ENCODE measurements at places on chromosomes 1 and 21.

DNA sequence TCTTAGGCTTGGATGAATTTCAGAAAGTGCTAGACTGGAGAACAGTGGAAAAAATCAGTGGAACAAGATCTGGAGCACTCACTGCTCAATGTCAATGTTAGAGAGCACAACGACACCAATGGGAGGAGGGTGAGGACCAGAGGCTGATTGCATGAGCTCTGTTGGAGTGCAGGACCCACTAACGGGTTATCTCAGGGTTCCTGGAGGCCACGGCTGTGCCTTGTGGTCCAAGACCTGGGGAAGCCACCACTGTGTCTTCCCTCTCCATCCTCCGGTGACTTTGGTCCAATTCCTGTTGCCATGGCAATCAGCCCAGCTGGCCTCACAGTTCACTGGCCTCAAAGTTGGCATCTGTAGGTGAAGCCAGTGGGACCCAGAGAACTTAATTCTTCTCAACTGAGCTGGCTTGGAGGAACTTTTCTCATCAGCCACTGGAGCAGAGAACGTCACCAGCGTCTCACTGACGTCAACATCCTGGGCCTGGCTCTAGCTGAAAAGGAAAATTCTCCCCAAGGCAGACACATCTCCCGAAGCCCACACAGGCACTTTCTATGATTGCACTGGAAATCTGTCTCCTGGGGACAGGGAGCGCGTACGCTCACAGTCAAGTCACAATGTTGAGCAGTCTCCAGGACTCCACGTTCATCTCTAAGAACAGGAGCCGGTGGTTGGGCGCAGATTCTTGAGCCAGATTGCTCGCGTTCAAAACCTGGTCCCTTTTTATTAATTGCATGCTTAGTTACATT is 21.9 kb upstream of the GPR157 start:
- DNase-seq = no peak

DNA sequence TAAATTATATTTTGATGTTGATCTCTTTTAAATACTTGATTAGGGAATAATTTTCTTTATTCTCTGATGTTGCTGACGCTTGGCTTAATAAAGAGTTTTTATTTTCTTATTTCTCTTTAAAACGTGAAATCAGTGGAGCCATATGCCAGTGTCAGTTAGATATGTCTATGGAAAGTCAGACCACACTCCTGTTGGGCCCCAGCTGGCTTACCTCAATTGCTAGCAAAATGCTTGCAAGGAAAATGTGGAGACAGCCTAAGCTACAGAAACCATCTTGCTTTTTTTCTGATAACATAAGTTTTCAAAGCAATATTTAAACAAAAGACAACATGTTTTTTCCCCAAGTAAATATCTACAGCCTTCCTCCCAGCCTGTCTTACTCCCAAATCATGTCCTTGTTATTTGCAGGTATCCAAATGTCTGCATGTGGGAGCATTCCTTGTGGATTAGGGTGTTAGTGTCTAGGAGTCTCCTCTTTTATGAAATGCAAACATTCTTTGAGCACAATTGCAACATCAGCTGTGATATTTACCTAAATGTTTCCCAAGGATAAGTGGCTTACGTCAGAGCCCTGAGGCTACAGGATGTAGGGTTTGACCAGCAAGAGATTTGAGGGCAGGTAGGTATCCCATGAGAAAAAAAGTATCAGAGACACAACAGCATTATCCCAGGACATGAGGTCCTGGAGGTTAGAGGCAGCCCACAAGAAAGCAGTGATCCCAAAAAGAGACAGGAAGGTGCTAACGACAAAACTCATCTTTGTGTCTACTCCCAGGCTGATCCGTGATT is 117.2 kb upstream of the KCNJ15 start:
- no peak for DNase-seq

GRCh38 chr1:197696372-197696771 is 78.9 kb downstream of the DENND1B start:
- DNase-seq = no peak

DNA sequence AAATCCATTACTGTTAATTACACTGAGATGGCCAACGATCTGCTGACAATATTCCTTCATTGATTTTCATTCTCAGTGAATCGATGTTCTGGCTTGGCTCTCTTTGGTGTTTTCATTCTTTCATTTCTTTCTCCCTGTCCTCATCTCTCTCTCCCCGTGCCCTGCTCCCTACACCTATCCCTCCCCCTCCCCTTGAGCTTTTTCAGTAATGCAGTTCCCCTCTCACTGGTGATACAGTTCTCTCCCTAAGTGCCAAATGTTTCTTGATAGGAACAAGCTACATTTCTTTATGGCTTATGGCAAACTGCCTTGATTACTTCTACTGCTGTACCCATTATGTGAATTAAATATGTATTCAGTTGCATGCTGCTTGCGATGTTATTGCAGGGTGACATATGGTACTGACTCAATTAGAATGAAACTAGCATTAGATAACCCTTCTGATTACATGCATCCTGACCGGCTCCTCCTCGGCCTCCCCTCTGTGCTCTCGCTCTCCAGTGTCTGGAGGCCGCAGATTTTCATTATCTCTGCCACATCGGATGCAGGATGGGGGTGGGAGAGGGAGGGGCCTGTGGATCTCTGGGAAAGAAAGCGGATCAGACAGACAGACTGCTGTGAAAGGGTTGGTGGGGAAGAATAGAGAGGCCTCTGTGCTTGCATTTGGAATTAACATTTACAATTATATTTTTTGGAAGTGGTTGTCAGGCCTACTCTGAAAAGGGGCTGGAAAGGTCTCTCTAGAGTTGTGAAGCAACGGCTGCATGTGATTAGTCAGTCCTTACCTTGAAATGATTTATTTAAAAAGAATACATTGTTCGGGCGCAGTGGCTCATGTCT is 130.9 kb downstream of the PBX1 start:
- no peak for DNase-seq

DNA sequence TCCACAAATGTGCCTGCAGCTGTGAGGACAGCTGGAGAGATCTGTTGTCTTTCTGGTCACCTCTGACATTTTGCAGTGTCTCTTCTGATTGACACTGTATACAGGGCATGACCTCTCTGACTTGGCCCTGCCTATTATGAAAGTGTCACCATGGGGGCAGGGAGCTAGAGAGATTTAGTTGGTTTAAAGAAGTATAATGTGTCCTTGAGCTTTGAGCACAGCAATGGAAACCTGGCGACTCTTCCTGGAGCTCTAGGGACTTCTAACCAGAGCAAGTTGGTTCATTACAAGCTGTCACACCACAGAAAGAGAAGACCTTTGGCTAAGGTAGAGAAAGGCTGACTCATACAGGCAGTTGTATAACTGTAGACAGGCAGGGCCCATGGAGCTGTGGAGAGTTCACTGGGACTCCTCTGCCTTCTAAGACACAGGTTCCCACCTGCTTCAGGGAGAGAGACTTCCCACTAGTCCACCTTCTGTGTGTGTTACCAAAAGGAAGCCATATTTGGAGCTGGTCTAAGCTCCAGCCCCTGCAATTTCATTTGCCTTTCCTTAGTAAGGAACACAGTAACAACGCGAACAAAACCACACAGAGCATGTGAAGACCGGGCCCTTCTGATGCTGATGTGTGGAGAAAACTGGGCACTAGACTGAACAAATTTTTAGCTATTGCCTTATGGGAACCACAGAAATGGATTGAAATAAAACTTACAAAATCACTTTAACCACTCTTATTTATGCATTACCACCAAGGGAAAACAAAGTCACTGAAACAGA is 90.5 kb upstream of the ADAR start:
- no peak for DNase-seq

DNA sequence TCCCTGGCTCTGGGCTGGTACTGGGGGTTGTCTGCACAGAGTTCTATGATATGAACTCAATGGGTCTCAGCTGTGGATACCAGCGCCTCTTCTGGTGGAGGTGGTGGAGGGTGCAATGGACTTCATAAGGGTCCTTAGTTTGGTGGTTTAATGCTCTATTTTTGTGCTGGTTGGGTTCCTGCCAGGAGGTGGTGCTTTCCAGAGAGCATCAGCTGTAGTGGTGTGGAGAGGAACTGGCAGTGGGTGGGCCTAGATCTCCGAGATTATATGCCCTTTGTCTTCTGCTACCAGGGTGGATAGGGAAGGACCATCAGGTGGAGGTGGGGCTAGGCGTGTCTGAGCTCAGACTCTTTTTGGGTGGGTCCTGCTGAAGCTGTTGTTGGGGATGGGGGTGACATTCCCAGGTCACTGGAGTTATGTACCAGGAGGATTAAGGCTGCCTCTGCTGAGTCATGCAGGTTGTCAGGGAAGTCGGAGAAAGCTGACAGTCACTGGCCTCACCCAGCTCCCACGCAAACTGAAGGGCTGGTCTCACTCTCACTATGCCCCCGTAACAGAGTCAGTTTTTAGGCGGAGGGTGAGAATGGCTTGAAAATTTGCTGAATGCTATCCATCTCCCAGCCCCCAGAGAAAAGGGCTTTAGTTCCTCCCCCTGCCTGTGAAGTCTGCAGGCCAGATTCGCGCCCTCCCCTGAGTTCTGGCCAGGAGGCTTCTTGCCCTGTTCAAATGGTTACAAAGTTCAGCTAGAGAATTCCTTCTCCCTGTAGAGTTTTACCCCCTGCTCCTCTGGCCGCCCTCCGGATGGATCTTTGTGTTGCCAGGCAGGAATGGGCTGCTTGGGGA is 902.9 kb downstream of the LTN1 start:
- no peak for DNase-seq

- DNase-seq = no peak
Measured at GRCh38 chr1:100942304-100943046, 46.6 kb downstream of the SLC30A7 start.

GRCh38 chr1:199859491-199859933 is 168.0 kb upstream of the NR5A2 start:
- no peak for DNase-seq

GRCh38 chr1:32741413-32742198 is 39.0 kb upstream of the SYNC start:
- DNase-seq = no peak

DNA sequence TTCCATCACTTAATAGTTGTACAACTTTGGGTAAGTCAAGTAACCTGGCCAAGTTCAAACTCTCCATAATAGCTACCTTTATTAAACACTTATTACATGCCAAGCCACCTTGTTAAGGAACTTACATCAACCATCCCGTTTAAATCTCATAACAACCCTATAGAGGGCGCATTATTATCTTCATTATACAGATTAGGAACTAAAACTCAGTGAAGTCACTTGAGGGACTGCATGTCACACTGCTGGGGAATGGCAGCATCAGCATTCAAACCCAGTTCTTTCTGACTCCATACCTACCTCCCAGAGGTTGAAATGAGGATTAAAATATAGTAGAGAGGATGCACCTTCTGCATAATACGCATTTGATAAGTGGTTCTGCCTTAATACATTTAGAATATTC is 47.1 kb upstream of the PLA2G2C start:
- DNase-seq = no peak

GRCh38 chr1:156964441-156964840 is 44.0 kb downstream of the LRRC71 start:
- DNase-seq = no peak

DNA sequence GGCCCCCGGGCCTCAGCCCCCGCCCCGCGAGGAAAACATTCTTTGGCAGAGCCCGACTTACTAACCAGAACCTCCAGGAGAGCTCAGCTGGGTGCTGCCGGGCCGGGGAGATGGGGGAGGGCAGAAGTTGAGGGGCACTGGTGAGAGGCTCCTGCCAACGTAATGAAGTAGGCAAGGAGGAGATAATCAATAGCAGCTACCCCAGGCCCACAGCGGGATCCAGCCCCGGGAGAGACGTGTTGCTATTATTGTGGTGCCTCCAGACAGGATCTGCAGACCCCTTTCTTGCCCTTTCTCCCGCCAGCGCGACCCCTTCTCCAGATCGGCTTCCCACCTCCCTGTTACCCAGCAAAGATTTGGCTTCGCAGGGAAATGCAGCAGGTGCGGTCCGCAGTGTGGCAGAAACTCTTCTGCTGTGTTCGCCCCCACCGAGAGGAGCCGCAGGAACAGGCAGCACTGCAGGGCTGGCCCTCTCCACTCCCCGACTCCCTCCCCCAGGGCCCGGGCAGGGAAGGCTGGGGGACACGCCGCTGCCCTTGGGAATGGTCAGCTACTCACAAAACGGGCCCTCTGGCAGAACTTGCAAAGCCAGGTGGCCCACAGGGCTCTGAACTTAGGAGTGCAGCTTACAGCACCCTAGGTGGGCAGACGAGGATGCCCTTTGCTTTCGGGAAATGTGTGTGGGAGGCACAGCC is 1.5 kb upstream of the KCNA2 start:
- no peak for DNase-seq

DNA sequence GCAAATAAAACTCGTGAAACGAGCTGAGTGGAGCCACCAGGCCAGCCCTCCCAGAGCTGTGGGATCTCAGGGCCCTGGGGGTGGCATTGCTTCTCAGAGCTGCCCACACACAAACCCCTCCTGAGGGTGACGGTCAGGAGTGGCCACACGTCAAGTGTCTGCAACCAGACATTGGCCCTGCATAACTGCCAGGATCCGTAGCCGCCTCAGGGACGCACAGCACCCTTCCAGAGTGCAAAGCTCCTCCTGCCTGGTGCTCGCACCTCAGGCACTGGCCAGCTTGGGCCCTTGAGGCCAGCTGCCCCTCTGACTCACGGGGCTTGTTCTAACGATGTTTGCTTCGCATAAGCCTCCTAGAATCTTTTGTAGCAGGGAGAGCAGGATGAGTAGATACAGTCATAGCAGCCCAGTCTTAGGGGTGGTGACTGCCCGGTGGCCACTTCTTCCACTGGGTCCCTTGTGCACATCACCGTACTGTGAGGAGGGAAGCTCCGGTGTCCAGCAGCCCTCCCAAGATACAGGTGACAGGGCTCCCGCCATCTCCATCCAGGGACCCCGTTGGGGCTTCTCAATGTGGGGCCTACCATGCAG is 5.0 kb downstream of the WNT3A start:
- DNase-seq = no peak

DNA sequence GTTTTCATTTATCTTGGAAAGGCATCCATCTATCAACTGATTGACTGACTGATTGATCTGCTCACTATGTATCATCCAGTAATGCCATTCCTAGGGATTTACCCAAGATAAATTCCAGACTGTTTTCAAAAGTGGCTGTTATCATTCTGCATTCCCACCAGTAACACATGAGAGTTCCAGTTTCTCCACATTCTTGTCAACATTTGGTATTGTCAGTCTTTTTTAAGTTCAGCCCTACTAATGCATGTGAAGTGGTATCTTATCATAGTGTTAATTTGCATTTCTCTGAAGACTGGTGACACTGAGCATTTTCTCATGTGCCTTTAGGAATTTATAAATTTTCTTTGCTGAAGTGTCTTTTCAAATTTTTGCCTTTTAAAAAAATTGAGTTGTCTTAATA is 99.6 kb downstream of the SIM2 start:
- DNase-seq = no peak

Measured in stimulated activated CD8-positive, alpha-beta memory T cell treated with anti-CD3 and anti-CD28 coated beads, Interleukin-7, amount 100 ng/mL, for 1 hour (primary cell).